Trophoblast cell (in vitro differentiated cells and primary cell): ENCODE measurements at places on chromosomes 13 and 19.

GRCh38 chr19:14769201-14769600 is 9.2 kb downstream of the ADGRE2 start:
- DNase-seq, result no peak

DNA sequence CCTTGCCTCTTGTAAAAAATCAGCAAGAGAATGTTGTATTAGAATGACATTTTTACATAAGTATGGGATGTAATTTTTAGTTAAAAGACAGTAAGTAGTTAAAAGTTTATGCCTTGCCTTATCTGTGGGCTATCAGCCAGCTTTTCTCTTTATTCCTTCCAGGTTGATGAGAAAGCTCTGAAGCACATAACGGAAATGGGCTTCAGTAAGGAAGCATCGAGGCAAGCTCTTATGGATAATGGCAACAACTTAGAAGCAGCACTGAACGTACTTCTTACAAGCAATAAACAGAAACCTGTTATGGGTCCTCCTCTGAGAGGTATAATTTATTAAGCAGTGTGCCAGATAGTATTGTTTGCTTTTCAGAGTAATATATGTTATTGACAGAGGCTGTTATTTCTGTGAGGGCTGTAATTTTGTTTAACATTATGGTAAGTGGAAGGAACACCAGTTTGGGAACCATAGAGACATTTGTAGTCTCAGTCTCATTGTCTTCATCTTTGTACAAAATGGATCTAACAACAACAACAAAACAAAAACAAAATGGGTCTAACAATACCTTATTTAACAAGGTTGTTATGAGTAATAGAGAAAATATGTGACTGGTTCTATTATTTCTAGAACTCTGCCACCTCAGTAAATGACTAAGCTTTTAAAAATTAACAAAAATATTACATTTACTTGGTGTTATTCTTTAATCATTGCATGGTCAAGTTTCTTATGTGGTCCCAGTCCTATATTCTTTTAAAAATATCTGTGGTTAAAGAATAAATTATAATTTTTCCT is 112.8 kb downstream of the TDRD3 start:
- no peak for DNase-seq

- DNase-seq, result peak; percentile 7
Measured at GRCh38 chr19:17687857-17688784, at the start of gene UNC13A. Gene UNC13A, minus strand, starts transcription at chr19:17688354. Its CDS starts 155 bp downstream, at chr19:17688199.

DNA sequence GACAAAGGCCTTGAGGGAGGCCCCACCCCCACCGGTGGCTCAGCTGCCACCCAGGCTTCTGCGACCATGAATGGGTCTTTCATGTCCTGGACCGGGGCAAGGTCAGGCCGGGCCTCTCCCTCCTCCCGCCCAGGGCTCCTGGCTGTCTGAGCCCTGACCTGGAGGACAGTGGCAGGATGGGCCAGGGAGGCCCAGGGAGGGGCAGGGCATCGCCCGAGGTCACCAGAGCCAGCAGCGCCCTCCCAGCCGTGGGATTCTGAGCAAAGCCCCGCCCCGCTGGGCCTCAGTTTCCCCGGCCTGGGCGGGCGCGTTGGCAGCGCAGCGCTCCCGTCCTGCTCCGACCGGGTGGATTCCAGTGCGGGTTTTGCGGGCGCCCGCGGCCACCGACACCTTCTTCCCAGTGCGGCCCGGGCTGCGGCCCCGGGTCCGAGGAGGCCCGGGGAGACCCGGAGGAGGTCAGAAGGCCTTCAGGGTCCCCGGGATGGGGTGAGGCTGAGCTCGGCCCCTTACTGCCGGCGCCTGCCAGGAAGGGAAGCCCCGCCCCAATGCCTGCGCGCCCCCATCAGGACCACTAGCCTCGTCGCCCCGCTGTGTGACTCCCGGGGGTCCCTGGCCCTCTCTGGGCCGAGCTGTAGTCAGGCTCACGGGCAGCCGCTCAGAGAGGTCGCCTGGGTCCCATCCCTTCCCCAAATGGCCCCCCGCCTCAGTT is 24.6 kb upstream of the SEMA6B start:
- DNase-seq, result no peak

DNA sequence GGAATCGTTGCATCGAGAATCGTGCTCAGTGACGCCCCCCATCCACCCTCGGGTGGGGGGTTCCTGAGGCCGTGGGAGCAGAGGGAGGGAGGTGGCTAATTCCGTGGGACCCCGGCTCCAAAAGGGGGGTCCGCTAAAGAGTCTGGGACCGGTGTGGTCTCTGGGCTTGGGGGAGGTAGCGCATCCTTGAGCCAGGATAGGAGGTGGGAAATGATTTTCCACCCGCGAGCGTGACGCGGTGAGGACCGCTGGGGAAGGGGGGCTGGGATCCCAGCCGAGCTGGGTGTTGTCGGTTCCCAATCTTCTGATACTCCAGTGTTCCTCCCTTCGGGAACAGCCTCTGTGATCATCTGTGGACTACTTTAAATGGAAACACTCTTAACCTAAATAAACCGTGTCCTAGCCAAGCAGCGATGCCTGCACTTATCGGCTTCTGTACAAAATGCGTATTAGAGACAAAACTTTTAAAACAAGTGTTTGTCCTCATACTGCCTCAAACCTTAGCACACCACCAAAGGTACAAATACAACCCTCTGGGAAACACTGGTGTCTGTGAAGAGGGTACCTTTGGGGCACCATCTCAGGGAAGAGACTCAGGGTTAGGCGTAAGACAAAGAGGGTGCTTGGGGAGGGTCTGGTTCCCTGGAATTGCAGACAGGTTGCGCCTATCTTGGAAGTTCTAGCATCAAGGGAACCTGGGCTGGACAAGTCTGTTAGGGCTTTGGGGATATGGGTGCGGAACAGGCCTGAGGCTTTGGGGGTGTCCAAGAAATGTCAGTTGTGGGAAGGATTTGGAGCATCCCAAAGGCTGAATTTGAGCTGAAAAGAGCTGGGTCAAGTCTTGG is 16.0 kb downstream of the KCNC3 start:
- no peak for DNase-seq

- DNase-seq, result peak; percentile 27
Measured at GRCh38 chr19:17889609-17890214, 18.0 kb downstream of the SLC5A5 start.

DNA sequence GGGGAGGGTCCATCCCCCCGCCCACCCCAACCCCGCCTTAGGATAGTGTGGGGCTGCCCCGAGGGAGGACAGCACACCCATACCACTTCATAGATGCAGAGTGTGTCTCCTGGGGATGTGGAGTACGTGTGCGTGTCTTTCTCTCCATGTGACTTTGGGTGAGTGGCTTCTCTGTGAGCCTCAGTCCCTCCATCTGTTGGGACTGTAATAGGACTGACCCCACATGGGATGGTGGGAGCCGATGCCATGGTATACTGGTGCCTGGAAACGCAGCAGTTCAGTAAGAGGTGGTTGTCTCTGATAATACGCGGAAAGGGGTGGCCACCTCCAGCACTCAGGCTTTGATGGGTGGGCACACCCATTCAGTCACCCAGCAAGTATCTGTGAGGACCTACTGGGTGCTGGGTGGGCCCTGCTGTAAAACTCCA is 816 bp upstream of the PRKD2 start:
- no peak for DNase-seq

DNA sequence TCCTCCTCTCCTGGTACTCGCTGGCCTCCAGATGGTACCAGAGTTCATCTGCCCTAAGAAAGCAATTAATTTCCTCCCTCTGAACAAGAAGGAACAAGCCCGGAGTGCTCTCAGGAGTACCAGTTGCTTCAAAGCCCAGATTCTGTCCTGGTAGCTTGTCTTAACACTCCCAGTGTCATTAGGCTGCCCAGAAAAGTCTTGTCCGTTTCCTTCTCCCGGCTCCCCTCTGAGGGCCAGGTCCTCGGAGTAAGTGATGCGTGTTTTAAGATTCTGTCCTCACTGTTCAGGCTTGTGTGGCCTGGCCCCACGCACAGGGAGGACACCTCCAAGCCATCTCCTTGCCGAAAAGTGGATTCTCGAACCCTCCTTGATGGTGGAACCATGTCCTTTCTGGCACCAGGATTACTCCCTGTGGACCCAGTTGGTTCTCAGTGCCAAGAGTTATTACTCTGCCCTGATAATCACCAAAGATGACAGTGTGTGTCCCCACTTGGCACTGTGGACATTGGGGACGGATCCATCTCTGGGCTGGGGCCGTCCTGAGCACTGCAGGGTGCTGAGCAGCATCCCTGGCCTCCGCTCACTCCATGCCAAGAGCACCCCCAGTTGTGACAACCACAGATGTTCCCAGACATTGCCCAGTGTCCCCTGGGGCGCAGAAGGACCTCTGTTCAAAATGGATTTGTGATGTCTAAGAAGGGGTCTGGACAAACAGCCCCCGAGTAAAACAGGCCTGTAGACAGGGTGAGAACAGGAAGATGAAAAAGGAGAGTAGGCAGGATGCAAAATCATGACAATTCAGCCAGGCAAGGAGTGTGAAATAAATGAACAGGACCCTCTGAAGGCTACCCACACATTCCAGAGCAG is 52.4 kb downstream of the RFX2 start:
- no peak for DNase-seq

- no peak for DNase-seq
Measured at GRCh38 chr19:48755787-48756186, 463 bp downstream of the FGF21 start.

DNA sequence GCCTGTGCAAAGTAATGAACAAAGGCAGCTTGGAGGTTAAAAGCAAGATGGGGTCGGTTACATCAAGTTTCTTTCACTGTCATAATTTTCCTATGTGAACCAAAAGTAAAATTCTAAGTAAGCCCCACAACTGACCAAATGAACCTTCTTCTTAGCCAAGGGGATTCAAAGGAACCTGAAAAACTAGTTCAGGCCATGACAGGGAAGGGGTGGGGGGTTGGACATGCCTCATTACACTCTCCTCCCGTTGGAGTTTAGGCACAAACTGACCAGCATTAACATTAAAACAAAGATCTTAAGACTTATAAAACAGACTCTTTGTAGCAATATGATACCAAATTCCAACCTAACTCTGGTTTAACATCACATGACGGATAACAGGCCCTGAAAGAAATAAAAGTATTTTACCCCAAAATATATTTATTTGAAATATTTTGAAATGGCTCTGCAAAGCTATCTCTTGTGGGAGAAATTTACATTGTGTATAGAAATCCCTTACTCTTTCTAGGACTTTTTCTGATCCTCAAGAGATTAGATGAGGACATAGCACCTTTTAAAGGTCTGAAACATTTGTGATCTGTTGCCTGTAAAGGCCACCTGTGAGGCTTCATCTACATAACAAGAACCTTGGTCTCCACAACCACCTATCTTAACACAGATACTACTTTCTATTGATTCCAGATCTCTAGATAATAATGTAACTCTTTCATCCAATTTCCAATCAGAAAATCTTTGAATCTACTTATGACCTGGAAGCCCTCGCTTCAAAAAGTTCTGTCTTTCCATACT is 1829.0 kb upstream of the MIR17HG start:
- DNase-seq, result no peak

GRCh38 chr19:35110974-35111373 is 4.6 kb upstream of the FXYD3 start:
- DNase-seq, result no peak

GRCh38 chr19:55958356-55958755 is 10.7 kb downstream of the NLRP8 start:
- no peak for DNase-seq

DNA sequence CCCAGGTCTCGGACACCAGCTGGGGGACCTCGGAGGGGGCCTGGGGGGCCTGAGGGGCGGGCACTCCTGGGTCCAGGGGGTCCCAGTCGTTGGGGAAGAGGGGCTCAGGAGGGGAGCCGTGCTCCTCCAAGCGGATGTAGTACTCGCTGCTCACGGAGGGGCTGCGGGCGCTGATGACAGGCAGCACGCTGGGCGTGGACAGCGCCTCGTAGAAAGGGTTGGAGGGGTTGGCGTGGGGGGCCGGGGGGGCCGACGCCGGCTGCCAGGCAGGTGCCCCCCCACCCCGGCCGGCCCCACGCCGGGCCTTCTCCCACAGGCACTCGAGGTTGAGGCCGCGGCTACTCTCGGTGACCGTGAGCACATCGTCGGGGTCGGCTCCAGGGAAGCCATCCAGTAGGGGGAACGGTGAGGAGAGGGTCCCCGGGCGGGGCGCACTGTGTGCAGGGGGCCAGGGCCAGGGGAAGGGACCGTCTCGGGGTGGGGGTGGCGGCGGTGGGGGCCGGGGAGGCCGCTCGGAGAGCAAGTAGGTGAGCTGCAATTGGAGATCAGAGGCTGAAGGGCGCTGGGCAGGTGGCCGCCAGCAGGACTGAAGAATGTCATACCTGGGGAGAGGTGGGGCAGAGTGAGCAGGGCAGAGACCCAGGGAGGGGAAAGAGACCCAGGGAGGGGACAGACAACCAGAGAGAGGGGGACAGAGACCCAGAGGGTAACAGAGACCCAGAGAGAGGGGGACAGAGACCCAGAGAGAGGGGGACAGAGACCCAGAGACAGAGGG is 12.1 kb downstream of the LMTK3 start:
- peak; percentile 46 for DNase-seq

GRCh38 chr19:17479325-17479791 is 9.0 kb downstream of the SLC27A1 start:
- DNase-seq, result peak; percentile 78

GRCh38 chr13:50722440-50723125 is 120.9 kb downstream of the DLEU7 start:
- no peak for DNase-seq

GRCh38 chr19:41355802-41356201 is 2.1 kb upstream of the TGFB1 start:
- DNase-seq, result no peak

DNA sequence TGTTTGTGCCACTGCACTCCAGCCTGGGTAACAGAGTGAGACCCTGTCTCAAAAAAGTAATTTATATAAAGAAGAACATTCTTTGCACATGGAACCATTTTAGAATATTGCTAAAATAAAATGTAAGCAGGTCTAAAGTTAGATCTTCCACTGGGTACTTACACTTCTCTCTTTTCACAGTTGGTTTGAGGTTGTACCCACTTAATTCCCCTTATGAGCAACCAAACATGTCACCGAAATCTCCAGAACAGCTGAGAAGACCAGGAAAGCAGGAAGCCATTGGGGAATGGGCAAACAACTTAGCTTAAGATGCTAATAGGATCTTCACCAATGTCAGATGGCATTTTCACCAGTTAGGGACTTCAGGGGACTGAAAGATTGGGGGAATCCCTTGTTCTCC is 18.8 kb downstream of the NLRP4 start:
- DNase-seq, result no peak
